ENCODE measurements at places on chromosomes 2 and 18. TPM values are rescaled to one million over a fixed set of nuclear protein-coding genes. Genes with fewer than 3 reads are reported as not detected.

Gene ANKRD30BL
- not detected for total RNA-seq

Gene KIAA2012
- not detected for total RNA-seq

Gene SERPINB5
- 0.10 TPM for total RNA-seq

Gene GREB1
- 2.3 TPM for total RNA-seq

Gene RNF138
- total RNA-seq, result 11.8 TPM
